ENCODE measurements at places on chromosomes 6 and 20. TPM values are rescaled to one million over a fixed set of nuclear protein-coding genes. Genes with fewer than 3 reads are reported as not detected.

DNA sequence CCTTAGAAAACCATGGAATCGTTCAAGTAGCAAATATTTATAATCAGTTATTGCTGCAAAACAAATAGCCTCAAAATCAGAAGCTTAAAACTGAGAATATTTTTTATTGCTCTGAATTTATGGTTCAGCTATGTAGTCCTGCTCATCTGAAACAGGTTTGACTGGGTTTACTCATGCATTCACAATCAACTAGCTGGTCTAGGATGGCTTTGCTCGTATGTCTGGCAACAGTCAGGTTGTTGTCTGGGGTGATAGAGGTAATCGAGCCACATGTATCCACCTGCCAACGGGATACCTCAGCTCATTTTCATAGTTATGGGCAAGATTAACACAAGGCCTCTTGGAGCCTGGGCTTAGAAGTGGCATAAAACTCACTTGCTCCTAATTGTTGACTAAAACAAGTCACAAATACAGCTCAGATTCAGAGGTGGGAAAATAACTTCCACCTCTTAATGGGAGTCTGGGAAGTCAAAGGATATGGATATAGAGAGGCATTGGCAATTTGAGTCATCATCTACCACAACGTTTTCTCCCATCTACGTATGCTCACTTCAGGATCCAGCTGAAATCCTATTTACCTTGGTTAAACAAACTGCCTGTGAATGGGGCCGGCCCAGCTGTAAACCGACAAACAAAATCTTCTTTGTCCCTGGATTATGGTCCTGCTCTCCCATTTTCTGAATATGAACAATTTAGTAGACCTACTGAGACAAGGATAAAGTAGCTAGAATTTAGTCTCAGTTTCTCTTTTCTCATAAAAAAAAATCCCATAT is 54.5 kb upstream of the TENT5A start:
- DNase-seq: no peak
- no peaks in the 10 kb centered on the region for H3K27me3 ChIP-seq
- no peaks in the 10 kb centered on the region for H3K36me3 ChIP-seq
- no peaks in the 10 kb centered on the region for H3K4me1 ChIP-seq

- H3K36me3 ChIP-seq: no peaks in the 10 kb centered on the region
- no peaks in the 10 kb centered on the region for H3K27me3 ChIP-seq
- H3K4me3 ChIP-seq: no peak overlapping the region
- no peaks in the 10 kb centered on the region for H3K4me1 ChIP-seq
- DNase-seq: no peak
Measured at GRCh38 chr6:31008165-31008564, 2.1 kb upstream of the MUC22 start.

The EFCAB8 gene
- total RNA-seq: 0.07 TPM

DNA sequence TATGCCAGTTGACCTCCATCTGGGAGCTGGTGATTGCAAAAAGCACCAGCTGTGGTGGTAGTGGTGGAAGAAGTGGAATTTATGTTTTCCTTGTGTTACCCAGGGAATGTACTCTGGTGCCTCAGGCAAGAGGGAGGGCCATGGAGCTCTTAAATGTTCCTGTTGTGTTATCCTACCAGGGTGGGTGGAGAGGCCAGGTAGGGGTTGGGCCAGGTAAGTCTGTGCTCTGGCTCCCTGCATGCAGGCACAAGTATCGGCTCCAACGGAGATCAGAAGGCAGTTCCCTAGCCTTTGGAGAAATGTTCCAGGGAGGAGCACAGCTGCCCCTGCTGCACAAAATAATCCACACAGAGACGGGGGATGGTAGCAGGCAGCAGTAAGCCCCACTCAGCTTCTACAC is 419.3 kb upstream of the EYS start:
- no peaks in the 10 kb centered on the region for H3K36me3 ChIP-seq
- no peak overlapping the region for H3K4me3 ChIP-seq
- no peak overlapping the region for H3K27ac ChIP-seq

The RSPO4 gene
- total RNA-seq: 0.31 TPM

DNA sequence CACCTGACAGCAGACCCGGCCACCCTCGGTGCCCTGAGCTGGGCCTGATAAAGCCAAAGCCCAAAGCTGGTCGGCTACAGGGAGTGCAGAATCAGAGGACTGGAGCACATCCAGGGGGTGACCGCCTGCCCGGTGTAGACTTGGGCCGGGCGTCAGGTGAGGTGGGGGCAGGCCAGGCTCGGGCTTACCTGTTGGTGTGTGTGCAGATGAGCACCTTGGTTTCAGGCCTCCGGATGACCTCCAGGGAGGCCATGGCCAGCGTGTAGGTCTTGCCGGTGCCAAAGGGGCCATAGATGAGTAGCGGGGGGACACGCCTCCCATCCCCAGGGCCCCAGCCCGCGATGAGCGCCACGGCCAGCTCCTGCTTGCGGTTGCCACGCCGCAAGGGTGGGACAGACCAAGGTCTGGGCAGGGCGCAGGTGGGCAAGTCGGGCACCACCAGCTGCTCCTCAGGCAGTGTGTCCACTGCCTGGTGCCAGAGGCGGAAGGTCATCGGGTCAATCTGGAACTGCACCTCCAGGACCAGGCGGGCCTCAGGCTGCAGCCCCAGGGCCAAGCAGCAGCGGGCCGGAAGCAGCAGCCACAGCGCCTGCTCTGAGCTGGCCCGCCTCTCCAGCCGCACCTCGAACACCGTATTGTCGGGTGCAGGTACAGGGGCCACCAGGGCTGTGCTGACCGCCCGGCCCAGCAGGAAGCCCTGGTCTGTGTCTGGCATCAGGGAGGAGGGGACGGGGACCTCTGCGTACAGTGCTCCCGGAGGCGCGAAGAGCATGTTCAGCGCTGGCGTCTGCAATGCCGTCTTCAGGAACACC is 5.7 kb downstream of the HELZ2 start:
- H3K36me3 ChIP-seq: peaks cover 14% of the 10 kb centered on the region
- H3K4me3 ChIP-seq: no peak overlapping the region
- peaks cover 4% of the 10 kb centered on the region for H3K4me1 ChIP-seq
- no peak overlapping the region for H3K27ac ChIP-seq
- H3K27me3 ChIP-seq: no peaks in the 10 kb centered on the region

DNA sequence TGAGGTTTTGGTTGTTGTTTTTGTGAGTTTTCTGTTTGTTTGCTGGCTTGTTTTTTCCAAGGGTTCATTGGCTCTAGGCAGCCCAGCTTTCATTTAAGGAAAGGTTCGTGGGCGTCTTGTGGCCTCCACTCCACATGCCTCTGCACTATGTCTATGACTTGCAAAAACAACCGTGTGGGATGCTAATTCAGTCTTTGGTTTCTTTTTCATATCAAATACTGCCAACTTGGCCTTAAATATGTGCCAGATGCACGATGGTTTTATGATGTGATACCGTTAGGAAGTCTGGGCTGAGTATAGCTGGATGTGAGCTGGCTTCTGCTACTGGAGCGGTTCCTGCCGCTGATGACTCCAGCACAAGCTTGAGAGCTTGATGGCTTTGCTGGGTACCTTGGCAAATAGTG is 96.3 kb downstream of the BMP2 start:
- H3K27ac ChIP-seq: no peak overlapping the region
- DNase-seq: no peak
- peaks cover 7% of the 10 kb centered on the region for H3K27me3 ChIP-seq

The SLC17A2 gene
- total RNA-seq: not detected

GRCh38 chr20:63092660-63093215 is 86.0 kb upstream of the BHLHE23 start:
- H3K36me3 ChIP-seq: no peaks in the 10 kb centered on the region
- no peaks in the 10 kb centered on the region for H3K4me1 ChIP-seq
- H3K4me3 ChIP-seq: no peak overlapping the region
- DNase-seq: no peak
- peaks cover 11% of the 10 kb centered on the region for H3K27me3 ChIP-seq

DNA sequence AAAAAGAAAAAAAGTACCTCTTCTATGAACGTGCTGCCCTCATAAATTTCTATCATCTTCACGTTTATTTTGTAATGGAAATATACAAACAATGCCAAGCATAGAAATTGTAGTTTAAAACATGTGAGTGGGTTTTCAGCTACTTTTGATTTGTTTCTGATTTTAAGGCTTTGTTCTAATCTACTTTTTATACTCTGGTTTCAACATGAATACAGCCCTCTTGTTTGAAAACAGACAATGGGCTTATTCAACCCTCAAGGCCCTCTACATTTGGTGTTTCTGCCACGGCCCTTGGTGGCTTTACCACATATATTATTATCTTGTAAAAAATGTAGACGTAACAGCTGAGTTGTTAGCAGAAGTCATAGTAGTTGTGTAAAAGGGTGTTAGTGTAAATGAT is 153.9 kb downstream of the SOX4 start:
- H3K27ac ChIP-seq: no peak overlapping the region
- no peaks in the 10 kb centered on the region for H3K4me1 ChIP-seq
- DNase-seq: no peak
- H3K36me3 ChIP-seq: no peaks in the 10 kb centered on the region

DNA sequence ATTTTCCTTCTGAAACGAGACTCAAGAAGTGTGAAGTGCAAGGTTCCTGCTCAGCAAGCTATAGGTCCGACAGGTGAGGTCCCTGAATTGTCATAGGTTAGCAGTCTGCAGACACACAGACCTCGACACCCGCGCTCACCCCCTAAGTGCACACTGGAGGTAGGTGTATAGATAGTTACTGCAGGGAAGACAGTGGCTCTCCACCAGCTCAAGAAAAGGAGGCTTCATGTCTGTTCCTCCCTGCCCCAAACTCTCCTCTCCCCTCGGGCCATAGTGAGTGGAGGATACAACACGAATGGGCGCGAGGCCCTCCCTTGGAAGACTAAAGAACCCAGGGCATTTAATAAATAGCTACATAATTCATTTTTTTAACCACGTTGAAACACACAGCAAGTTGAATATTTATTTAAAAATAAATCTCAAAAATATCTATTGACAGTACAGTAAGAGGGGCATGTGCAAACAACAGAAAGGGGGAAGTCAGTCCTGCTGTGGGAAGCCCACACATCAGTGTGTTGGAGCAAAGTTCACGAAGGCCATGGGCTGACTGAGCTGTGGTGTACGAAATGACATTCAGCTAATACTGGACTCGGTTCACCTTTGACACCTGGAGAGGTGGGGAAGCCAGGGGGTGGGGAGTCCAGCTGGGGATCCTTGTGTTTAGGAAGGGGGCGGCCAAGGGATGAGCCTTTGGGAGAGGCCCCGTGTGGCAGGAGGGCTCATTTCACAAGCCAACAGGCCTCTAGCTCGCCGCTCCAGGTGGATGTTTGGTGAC is 10.7 kb downstream of the SPATA2 start:
- H3K4me3 ChIP-seq: no peak overlapping the region
- no peaks in the 10 kb centered on the region for H3K27me3 ChIP-seq
- H3K4me1 ChIP-seq: peaks cover 5% of the 10 kb centered on the region
- no peak for DNase-seq

DNA sequence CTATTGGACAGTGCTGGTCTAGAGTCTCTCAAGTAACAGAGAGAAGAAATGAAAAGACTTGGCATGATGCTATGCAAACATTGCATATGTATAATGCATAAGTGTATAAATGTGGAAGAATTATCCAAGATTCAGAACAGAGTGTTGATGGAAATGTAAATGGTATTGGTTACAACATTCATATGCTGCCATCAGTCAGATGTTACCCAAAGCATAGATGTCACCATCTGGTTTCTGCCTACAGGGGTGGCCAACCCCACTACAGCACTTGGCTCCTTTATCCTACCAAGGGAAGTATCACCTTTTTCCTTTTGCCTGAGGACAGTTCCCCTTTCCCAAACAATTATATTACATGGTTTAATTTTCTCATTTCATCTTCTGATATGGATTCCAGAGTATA is 11.9 kb downstream of the POPDC3 start:
- no peaks in the 10 kb centered on the region for H3K36me3 ChIP-seq
- H3K4me1 ChIP-seq: no peaks in the 10 kb centered on the region
- no peaks in the 10 kb centered on the region for H3K27me3 ChIP-seq
- no peak overlapping the region for H3K27ac ChIP-seq
- DNase-seq: no peak

The ECI2 gene
- 516 TPM for total RNA-seq

The BPIFA3 gene
- not detected for total RNA-seq

DNA sequence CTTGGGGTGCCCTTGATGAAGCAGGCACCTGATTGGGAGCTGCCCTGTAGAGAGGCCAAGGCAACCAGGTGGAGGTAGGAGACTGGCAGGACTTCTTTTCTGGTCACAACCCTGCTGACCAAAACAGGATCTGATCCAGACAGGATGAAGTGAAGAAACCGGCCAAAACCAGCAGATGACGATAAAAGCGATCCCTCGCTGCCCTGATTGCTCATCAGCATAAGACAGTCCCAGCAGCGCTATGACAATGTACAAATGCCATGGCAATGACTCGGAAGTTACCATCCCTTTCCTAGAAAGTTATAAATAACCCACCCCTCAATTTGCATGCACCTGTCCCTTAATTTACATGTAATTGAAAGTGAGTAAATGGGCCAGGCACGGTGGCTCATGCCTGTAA is 88.4 kb upstream of the PDE10A start:
- H3K36me3 ChIP-seq: no peaks in the 10 kb centered on the region
- DNase-seq: no peak
- no peaks in the 10 kb centered on the region for H3K4me1 ChIP-seq
- no peak overlapping the region for H3K27ac ChIP-seq
- no peaks in the 10 kb centered on the region for H3K27me3 ChIP-seq

The ULBP2 gene
- total RNA-seq: not detected

- DNase-seq: no peak
- no peaks in the 10 kb centered on the region for H3K4me1 ChIP-seq
Measured at GRCh38 chr6:7669742-7670141, 56.2 kb upstream of the BMP6 start.

The SLC22A3 gene
- 33.7 TPM for total RNA-seq

- H3K36me3 ChIP-seq: no peaks in the 10 kb centered on the region
- H3K4me1 ChIP-seq: no peaks in the 10 kb centered on the region
- H3K4me3 ChIP-seq: no peak overlapping the region
Measured at GRCh38 chr6:74902089-74902488, 303.8 kb downstream of the COL12A1 start.

DNA sequence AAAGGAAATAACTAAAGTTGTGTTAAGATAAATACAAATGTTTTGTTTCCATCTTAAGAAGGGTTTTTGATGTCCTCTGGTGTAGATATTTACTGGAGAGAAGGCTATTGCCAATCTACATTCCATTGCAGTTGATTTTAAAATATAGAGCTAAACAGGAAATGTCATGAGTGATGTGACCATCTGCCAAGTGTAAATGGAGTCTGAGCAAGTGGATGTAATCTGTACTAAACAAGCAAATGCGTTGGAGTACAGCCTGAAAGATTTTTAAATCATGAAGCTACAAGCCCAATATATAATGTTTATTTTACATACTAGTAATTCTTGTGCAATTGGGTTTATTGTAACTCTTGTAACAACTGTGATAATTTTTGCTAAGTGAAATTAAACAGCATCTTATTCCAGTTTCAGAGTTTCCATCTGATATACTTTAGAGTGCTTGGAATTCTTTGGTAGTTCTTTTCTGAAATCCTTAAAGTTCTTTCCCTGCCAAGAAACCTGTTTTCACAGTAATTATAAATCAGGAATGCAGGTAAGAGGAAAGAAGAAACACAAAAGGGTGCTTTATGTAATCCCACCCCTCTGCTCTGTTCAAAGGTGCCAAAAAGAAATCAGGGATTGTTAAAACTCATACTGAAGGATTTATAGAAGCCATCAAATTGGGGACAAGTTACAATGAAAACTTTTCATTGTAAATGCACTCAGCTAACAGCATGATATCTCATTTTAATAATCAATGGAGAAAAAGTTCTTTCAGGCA is 47.2 kb upstream of the FLRT3 start:
- no peaks in the 10 kb centered on the region for H3K36me3 ChIP-seq
- DNase-seq: no peak
- H3K4me1 ChIP-seq: no peaks in the 10 kb centered on the region
- no peak overlapping the region for H3K27ac ChIP-seq
- H3K4me3 ChIP-seq: no peak overlapping the region

The MTG2 gene
- 60.1 TPM for total RNA-seq

- H3K27me3 ChIP-seq: no peaks in the 10 kb centered on the region
- H3K36me3 ChIP-seq: peaks cover 88% of the 10 kb centered on the region
- DNase-seq: no peak
- no peak overlapping the region for H3K4me3 ChIP-seq
- H3K4me1 ChIP-seq: peaks cover 3% of the 10 kb centered on the region
Measured at GRCh38 chr20:44500221-44500620, 21.6 kb downstream of the SERINC3 start.
